ENCODE measurements at places on chromosomes 12 and 14.

GRCh38 chr12:54261815-54262402, 18.0 kb downstream of the CBX5 start:
- DNase-seq, result no peak

DNA sequence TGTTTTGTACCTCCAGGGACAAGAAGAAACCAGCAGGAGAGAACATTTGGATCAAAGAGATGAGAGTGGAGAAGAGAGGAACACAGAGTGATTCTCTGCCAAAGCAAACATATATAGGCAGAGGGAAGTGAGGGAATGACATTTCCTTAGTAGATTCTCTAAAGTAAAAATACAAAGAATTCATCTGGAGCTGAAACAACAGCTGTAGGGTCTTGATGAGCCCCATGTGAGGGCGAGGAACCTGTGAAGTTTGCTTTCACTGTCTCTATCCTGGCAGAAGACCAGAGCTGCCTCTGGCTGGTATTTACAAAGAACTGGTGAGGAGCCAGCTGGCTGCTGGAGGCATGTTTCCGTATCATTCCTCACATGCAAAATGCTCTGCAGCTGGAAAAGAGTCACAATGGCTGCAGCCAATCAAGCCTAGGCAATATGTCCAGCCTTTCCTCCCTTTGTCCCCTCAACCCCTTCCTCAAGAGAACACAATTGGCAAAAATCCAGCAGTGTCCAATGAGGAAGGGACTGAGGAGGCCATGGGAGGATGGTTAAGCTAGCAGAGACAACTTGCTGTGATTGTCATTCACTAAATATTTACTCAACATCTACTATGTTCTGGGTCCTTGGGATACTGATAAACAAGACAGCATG, 122.5 kb downstream of the PHLDA1 start:
- no peak for DNase-seq

GRCh38 chr14:34165847-34166350, 215.0 kb upstream of the EGLN3 start:
- DNase-seq, result no peak

GRCh38 chr12:52181746-52182145, 10.1 kb downstream of the KRT80 start:
- no peak for DNase-seq

- DNase-seq, result no peak
These were observed 27.1 kb downstream of the VRK1 start for GRCh38 chr14:96824283-96824682.

GRCh38 chr14:50733494-50733893, 65.4 kb upstream of the SAV1 start:
- no peak for DNase-seq

GRCh38 chr12:89779090-89779489, 70.5 kb upstream of the ATP2B1 start:
- no peak for DNase-seq

- DNase-seq, result peak; percentile 65
These were observed 1.1 kb downstream of the ARID2 start for GRCh38 chr12:45730348-45731189.

- DNase-seq, result no peak
These were observed 9.0 kb downstream of the SERPINA6 start for GRCh38 chr14:94313991-94314655.

DNA sequence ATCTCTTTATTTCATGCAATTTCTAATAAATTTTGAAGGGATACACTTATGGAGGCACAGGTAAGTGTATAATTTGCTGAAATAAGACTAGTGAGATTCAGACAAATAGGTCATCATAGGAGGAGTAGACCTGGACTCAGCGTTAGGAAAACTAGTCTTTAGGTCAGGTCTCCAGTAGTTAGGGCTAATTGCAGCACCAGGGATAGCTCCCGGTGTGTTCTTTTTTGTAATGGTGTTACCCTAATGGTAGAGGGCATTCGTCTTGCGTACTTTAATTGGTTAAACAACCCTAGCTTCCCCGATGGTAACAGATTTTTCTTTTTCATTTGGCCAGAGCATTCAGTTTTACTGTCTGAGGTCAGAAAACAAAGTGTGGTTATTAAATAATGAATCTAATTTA, 64.9 kb downstream of the ARID2 start:
- DNase-seq, result no peak

DNA sequence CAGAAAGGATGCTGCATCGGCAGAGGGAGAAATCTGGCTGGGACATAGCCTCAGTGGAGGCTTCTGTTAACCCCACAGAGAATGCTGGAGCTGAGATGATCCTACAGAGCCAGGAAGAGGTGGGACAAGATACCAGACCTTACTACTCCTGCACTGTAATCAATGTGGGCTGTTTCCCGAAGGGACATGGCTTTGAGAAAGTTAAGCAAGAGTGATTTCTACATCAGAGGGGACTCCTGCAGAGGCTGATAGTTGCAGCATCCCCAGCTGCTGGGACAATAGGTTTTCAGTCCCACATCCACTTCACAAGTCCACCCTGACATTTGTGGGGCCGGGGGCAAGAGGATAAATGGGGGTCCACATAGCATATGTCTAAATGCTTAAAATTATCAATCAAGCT, 22.5 kb upstream of the CMKLR1 start:
- no peak for DNase-seq

GRCh38 chr14:97066068-97066899, 269.1 kb downstream of the VRK1 start:
- DNase-seq, result no peak

DNA sequence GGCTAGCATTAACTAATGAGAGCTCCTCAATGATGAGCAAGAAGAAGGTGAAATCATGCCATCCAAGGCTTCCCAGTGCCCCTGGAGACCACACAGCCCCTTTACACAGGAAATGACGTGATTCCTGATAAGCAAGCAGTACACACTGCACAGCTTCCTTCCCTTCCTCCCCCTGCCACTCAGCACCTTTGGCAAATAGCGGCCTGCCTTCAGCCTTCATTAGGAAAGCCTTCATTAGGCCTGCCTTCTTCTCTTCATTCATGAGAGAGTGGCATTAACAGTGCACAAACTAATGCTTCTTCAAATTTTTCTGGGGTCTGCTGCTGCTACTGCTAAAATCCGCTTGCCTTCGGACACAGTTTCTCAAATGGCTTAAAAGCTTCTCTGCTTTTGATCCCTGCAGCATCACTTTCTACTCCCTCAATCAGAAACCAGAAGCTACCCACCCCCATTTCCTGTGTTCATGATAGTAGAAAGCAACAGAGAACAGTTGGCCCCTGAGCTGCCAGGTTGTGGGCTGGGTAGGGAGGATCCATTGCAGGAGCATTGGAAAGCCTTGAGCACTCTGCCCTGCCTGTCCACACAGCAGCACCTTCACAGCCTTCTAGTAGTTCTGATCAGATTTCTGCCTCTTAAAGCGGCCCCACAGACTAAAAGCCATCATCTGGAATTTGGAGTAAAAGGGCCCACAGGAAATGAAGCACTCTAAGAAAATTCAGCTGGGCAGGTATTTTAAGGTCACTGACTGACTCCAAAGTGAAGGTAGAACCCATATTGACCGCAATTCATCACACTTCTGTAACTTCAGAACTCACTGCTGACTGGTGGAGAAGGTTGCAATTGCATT, 103.8 kb upstream of the ETV6 start:
- peak; percentile 30 for DNase-seq

DNA sequence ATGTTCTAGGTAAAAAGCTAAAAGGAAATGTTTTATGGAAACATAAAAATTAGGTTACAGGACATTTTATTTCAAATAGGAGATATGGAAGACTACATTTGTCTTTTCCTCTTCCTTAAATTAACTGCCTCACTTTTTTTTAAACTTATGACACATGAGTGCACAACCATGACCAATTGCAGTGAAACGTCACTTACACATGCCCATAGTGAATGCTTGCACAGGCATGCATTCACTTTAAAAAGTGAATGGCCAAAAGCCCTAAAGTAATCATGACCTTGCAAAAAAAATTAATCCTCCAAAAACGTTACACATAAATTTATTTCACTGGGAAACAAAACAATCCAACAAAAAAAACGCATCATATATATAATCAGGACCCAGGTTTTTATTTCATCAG, 343.2 kb upstream of the TMTC1 start:
- DNase-seq, result no peak

GRCh38 chr12:52865090-52865944, 16.5 kb upstream of the KRT78 start:
- no peak for DNase-seq

GRCh38 chr14:34785223-34786006, 71.0 kb upstream of the CFL2 start:
- no peak for DNase-seq

DNA sequence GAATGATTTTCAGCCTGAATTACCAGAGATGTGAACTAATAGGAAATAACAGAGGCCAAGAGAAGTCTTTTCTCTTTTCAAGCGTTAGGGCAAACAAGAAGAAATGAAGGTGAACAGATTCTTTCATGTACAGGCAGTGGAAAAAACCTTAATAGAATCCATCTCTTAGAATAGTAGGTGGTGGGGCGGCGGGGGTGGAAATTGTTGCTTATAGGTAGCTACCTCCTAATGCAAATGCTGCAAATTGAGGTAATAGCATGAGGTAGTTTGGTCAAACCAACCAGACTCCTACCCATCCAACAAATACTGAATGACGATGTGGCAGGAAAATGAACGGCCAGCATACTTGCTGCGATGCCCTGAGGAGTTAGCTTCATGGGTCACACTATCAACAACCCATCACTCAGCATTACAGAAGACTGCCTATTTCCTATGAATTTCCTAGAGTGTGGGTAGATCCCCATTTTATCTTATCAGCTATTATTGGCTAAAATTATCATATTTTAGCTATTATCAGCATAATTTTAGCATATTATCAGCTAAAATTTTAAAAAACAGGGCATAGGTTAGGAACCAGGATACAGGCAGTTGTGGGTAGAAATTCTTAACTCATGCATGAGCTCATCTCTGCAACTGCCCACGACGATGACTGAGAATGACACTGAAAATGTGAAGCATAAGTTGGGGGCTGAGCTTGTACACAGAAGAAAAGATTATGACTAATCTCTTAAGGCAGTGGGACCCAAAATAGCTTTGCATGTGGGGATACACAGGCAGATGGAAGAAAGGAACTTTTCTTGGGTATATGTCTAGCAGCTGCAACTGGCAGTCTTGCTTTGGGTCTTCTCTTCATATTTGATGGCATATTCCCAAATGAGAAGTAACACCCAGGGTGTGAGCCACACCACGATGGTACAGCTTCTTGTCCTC, 68.7 kb downstream of the NIN start:
- DNase-seq, result peak; percentile 50

GRCh38 chr14:57038689-57039088, 228.4 kb upstream of the OTX2 start:
- no peak for DNase-seq

GRCh38 chr14:37150414-37150813, 22.0 kb downstream of the SLC25A21 start:
- no peak for DNase-seq

GRCh38 chr12:61754214-61754613, 506.0 kb upstream of the USP15 start:
- no peak for DNase-seq

GRCh38 chr14:26928019-26928418, 330.2 kb upstream of the NOVA1 start:
- no peak for DNase-seq

GRCh38 chr12:27472604-27473003, 26.1 kb downstream of the SMCO2 start:
- DNase-seq, result no peak

GRCh38 chr12:3295646-3296408, 195.2 kb upstream of the PRMT8 start:
- DNase-seq, result no peak

GRCh38 chr12:56873382-56873781, 60.8 kb downstream of the SDR9C7 start:
- DNase-seq, result no peak

DNA sequence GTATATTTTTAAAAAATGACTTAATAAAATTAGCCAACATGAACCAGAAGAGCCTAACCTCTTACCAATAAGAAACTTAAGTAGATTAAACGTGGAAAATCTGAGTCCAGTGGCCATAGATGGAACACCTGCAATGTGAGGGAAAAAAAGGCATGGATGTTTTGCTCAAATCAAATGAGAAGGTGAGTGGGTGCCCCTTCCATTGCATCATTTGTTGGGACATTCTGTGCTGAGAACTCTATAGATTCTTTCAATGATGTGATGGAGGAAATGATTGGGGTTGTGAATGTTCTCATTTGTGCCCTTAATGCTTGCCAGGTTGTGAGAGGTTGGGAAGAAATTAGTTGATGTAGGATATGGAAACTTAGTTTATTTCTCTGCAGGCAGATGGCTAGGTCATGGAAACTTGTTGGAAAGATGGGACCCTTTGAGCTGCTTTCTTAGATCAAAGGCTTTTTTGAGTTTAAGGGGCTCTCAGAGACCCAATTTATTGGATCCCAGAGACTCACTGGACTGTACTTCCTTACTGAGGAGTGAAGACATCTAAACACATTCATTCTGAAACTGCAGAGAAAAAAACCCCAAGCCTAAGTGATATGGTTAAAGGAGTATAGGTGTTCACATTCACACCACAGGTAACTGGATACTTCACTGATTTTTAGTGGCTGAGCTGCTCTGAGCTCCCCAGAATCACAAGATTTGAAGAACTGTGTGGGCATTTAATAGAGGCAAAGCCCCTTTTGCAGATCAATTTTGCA, 95.9 kb downstream of the DACT1 start:
- DNase-seq, result no peak

- DNase-seq, result no peak
These were observed 3.2 kb upstream of the DUSP6 start for GRCh38 chr12:89355243-89356068.

DNA sequence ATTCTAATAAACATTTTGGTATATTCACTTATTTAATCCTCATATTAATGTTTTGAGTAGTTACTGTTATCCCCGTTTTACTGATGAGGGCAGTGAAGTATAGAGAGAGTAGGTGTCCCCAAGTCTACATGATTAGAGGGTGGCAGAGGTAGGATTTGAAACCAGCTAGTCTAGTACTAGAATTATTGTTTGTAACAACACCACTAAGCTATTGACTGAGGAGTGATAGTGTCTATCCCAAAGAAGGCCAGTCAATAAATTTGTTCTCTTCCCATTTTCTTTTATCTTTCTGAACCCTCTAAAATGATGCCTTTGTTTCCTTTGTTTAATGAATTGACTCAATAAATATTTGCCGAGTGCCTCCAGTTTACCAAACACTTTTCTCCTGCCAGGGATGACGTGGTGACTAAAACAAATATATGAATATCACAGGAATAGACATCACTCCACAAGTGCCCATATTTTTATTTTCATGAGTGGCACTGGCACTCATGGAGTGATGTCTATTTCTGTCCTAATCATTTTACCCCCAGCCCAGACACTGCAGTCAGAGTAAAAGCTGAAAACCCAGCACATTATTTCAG, 247.5 kb downstream of the SLC16A7 start:
- no peak for DNase-seq

GRCh38 chr12:56206452-56207166, 15.1 kb downstream of the RNF41 start:
- peak; percentile 31 for DNase-seq

- no peak for DNase-seq
These were observed 134.1 kb upstream of the SSTR1 start for GRCh38 chr14:38073641-38074040.
